ENCODE measurements at places on chromosomes 1 and 21.

DNA sequence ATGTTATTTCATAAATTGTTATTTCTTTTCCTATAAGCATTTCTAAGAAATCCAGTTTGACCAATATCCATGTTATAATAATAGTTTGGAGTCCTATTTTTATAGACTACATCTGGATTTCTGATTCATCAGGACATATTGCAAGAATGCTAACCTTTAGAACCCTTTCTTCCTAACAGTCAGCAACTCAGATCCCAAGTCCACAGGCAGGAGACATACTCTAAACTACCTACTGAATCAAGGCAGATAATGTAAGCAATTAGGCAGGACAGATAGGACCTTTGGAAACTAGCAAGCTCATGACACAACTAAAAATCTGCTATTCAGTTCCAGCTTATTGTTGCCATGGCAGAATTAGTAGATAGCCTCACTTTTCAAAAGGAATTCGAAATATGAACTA lies 104.1 kb downstream of the DENND1B start:
- no peak for DNase-seq

- no peak for DNase-seq
Observed at GRCh38 chr1:156143765-156144489, 9.5 kb upstream of the SEMA4A start.

- no peak for DNase-seq
Observed at GRCh38 chr1:93434987-93435386, 12.9 kb upstream of the FNBP1L start.

- DNase-seq, result no peak
Observed at GRCh38 chr1:225866981-225867380, 15.2 kb downstream of the TMEM63A start.

DNA sequence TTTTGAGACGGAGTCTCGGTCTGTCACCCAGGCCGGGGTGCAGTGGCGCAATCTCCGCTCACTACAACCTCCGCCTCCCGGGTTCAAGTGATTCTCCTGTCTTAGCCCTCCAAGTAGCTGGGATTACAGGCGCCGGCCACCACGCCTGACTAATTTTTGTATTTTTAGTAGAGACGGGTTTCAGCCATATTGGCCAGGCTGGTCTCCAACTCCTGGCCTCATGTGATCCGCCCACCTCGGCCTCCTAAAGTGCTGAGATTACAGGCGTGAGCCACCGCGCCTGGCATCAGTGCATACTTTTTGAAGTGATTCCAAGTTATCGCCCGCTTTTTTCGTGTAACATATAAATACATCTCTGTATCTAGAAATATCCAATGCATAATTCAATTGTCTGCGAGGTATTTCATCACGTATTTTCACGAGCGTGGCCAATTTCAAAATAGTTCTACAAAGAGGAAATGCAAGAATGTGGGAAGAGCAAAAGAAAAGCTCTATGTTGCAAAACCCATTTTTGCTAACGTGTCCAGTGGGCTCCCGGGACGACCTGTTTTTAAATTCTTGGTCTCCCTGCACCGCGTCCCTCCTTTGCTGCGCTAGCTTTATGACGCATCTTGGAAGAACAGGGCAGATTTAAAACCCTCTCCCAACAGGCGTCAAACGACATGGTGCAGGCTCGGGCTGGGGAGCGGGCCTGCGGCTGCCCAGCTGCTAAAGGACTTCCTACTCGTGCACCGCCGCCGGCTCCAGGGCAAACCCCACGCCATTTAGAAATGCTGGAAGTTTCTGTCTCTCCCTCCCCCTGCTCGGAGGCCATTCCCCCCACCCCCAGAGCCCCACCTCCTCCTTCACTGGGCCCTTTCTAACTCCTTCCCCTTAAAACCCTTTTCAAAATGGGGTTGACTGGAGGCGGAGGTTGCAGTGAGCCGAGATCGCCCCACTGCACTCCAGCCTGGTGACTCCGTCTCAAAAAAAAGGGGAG lies 923 bp upstream of the IFNGR2 start:
- peak; percentile 38 for DNase-seq

DNA sequence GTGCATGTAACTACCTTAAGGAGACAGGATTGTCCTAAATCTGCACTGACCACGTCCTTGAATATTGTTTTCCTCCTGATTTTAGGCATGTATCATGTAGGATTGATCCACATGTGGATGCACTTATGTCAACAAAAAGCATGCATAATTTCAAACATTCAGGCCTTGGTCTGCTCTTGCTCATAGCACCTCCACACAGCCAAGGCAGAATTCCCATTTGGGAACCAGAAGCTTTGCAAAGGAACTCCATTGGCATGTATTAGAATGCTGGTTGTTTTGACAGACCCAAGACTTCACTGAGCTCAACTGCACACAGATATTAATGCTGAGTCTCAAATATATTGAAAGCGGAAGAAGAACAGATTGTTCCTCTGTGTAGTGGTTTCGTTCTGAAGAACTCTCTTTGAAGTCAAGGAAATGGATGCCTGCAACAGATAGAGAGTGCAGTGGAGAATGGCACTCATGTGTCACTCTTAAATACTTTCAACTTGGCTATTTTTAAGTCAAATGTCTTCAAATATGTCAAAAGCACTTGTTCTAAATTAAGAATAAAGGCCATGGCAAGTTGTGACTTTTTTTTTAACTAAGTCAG lies 387.6 kb downstream of the LTN1 start:
- DNase-seq, result no peak

- DNase-seq, result no peak
Observed at GRCh38 chr1:206066479-206067171, 13.7 kb downstream of the RHEX start.

- no peak for DNase-seq
Observed at GRCh38 chr1:6224718-6225117, 11.0 kb downstream of the ICMT start.

DNA sequence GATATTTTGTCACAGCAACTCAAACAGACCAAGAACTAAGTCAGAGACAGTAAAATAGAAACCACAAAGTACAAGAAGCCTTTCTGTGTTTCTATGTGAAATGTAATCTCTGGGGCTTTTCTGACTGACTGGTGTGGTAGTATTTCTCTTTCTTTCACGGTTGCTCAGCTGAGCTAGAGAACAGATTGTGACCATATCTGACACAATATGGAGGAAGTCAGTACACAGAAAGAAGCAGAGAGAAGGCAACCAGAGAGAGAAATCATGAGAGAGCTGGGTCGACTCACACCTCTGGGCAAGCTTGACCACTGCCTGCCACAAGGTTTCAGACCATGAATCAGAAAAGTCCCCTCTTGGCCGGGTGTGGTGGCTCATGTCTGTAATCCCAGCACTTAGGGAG lies 208.9 kb upstream of the GREM2 start:
- no peak for DNase-seq

- no peak for DNase-seq
Observed at GRCh38 chr1:230068952-230069684, 2.1 kb downstream of the GALNT2 start.

GRCh38 chr21:38982096-38982495 lies 176.4 kb downstream of the ETS2 start:
- DNase-seq, result no peak

- no peak for DNase-seq
Observed at GRCh38 chr1:169858467-169858866, 35.2 kb downstream of the SCYL3 start.

GRCh38 chr1:180275726-180276125 lies 45.7 kb downstream of the LHX4 start:
- DNase-seq, result no peak

Data from C1 segment of cervical spinal cord (tissue), 14 donors.